Uterus (tissue), 4 donors: ENCODE measurements at places on chromosomes 3 and 15. TPM values are rescaled to one million over a fixed set of nuclear protein-coding genes. Genes with fewer than 3 reads are reported as not detected.

Gene MYO5C
- total RNA-seq, result 28.9 TPM

- no peaks in the 10 kb centered on the region for H3K27me3 ChIP-seq
- no peak overlapping the region for H3K27ac ChIP-seq
- no peaks in the 10 kb centered on the region for H3K4me1 ChIP-seq
- H3K36me3 ChIP-seq, result no peaks in the 10 kb centered on the region
These were observed 350.9 kb downstream of the ZIC1 start for GRCh38 chr3:147760085-147760484.

DNA sequence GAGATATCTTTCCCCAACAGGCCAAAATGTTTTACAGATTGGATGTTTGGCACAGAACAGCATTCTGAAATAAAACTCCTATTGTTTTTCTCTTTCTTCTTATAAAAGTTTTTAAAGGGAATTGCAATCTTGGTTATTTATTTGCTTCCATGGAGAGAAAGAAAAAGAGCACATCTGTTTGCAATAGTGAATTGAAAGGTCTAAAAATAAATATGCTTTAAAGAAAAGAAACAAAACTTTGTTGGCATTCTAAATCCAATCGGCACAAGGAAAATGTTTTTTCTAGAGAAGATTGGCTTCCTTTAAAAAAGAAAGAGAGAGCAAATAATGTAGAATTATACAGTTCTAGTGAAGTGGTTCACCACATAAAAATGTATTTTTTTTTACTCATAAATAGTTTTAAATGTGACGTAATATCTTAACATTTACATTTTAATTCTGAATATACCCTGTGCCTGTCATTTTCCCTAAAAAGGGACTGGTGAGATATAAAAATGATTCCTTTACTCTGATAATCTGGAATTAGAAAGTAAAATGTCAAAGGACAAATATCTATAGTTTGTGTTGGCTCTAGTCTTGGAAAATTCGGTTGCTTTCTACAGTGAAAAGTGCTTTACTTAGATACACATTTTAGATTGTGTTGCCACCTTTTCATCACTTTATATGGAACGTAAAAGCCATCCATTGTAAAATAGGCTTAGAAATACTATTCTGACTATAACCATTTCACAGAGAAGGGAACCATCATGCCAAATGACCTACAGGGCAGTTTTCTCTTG, 257.4 kb upstream of the CBLB start:
- H3K4me3 ChIP-seq, result no peak overlapping the region
- no peak overlapping the region for H3K27ac ChIP-seq
- no peaks in the 10 kb centered on the region for H3K36me3 ChIP-seq
- H3K27me3 ChIP-seq, result no peaks in the 10 kb centered on the region
- DNase-seq, result no peak
- peaks cover 6% of the 10 kb centered on the region for H3K4me1 ChIP-seq

Gene SRPRB
- 34.6 TPM for total RNA-seq

Gene GOLGA6L4
- total RNA-seq, result 3.1 TPM

Gene STAC
- under 0.01 TPM for total RNA-seq

DNA sequence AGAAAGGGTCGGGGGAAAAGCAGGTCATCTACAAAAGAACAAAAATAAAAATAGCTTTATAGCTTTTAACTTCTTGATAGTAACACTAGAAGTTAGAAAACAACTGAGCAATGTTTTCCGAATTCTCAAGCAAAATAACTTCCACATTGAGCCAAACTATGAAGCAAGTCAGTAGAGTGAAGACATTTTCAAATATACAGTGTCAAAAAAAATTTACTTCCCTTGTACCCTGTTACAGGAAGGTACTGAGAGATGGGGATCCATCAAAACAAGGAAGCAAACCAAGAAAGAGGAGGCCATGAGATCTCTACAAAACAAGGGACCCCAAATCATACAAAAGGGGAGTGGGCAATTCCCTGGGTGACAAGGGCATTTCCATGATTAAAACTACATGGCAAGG, 26.6 kb upstream of the STIMATE start:
- no peaks in the 10 kb centered on the region for H3K4me1 ChIP-seq
- no peak overlapping the region for H3K4me3 ChIP-seq
- no peaks in the 10 kb centered on the region for H3K36me3 ChIP-seq
- DNase-seq, result no peak
- no peak overlapping the region for H3K27ac ChIP-seq
- H3K27me3 ChIP-seq, result no peaks in the 10 kb centered on the region
